Motor neuron (in vitro differentiated cells): ENCODE measurements at places on chromosomes 2 and 18.

GRCh38 chr2:15069149-15069548, 436.6 kb downstream of the LRATD1 start:
- ATAC-seq, result no peak

GRCh38 chr2:217979151-217979811, 23.5 kb downstream of the TNS1 start:
- peak; percentile 42 for ATAC-seq

DNA sequence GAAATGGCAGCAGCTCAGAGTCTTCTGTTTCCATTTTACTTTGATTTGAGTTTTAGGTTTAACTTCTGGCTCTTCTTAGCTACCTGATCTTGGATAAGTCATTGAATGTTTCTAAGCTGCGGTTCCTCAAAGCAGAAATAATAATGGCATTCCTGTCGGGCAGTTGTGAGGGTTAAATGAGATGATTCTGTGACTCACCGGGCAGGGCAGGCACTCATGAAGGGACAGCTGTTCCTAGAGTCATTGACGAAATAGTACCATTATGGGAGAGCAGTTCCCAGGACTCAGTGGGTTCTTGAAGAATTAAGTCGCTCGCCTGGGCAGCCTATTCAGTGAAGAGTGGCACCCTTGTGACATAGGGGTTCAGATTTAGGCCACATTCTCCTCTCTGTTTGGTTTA, 10.3 kb downstream of the TRIB2 start:
- peak; percentile 58 for ATAC-seq

GRCh38 chr2:186064507-186064906, 325.9 kb downstream of the FSIP2 start:
- ATAC-seq, result no peak

DNA sequence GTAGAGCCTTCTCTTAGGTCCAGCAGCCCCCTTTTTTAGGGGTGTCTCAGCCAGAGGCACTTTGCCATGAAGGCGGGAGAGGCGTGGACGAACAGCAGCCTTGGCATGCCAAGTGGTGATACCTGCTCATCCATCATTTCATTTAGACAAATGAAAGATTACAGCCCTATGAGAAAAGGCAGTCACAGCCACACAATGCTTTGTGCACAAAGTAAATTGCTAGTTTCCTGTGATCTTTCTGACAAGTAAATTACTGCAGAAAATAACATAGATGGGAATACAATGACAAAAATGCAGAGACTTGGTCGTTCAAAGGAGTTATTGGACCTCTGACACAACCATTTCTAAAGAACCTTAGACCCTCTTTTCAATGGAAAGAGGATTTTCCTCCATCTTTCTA, 94.9 kb downstream of the RND3 start:
- no peak for ATAC-seq

DNA sequence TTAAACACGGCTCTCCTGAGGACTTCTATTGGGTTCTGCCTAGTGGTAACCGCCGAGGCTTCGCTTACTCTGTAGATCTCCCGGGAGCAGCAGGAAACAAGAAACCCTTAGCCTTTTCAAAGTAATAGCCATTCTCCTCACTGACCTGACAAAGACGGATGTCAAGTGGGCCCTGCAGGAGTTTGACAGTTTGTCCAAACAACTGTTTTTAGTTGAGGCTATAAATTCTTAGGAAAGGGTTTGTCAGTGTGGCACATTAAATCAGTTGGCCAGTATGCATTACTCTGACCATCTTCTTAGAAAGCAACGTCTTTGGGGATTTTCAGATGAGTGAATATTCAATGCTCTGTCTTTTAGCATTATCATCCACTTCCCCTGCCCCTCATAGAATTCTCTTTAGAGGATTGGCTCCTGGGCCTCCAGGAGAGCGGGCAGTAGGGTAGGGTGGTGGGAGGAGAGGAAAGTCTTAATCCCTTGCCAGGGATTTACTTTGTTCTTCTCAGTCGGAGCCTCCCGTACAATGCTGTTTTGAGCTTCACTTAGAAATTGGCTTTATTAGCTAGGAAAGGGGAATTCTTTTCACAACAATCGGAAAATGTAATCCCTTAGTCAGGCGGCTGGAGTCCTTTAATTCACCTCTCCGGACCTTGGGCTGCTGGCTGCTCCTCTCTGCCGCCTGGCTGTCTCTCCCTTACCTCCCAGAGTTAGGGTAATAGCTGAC, 13.3 kb upstream of the C18orf32 start:
- no peak for ATAC-seq

- ATAC-seq, result no peak
Measured at GRCh38 chr2:68387408-68388350, 22.6 kb downstream of the PLEK start.

- no peak for ATAC-seq
Measured at GRCh38 chr2:163719331-163719730, 16.5 kb downstream of the FIGN start.

DNA sequence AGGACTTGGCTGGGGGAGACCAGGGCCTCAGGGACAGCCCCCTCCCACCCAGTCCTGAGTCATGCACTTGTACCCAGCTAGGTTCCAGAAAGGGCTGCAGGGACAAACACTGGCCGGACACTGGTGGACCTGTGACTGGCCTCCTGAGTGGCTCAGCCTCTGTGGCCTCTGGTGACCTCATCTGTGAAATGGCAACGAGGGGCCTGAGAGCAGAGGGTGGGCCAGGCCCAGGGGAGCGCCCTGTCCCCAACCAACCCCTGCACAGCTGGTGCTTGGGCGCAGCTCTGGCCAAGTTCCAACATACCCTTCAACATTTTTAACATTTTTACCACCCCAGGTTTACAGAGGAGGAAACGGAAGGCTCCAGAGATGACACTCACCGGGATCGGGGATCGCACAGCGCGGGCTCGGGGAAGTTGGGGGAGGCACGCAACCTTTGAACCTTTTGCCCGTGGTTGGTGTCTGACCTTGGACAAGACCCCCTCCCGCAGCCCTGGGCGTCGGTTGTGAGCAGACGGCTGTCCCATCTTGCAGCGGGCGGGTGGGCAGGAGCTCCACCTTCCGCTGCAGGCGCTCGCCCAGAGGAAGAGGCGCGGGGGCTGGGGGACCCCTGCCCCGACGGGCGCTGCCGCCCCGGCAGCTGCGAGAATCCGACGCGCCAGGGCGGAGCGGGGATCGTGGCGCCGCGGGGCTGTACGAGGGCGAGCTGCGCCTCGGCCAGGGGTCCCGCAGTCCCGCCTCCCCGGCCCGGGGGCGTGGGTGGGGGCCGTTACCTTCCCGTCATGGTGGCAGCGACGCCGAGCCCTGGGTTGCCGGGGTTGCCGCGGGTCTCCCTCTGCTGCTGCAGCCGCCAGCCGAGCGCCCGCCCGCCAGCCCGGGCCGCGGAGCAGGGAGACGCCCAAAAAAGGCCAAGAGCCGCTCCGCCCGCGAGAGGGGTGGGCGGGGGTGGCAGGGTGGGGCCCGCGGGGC, 805 bp downstream of the LIMS2 start:
- ATAC-seq, result peak; percentile 50

GRCh38 chr2:10932345-10933151, 20.8 kb downstream of the KCNF1 start:
- peak; percentile 36 for ATAC-seq
